ENCODE measurements at places on chromosomes 2 and 18.

DNA sequence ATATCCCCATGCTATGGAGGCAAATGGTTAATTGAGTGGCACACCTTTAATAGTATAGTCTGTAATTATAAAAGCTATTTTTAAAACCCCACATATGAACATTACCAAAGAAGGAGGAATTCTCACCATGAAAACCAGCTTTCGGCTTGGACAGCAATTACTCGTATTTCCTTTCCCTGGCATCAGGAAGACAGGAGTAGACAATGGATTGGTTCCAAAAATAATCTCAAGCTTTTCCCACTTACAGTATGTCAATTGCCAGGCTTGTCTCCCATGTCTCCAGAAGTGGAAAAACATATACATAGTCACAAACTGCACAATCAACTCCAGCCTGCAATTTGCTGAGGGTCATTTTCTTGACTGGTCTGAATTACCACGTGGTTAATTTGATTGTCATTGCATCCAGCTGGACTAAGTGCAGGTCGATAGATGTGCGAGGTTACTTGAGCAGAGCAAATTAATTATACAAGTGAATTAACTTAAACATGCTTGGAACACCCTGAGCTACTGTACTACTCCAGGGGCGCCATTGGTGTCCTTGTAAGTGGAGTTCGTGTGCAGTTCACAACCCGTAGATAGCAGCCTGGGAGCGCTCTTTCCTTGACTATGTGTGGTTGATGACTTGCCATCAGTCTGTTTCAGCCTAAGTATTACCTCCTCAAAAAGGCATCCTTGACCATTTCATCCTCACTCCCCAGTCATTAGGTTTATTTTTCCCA, 124.3 kb upstream of the PELI1 start:
- no peak for DNase-seq

- no peak for DNase-seq
These were observed 101.2 kb downstream of the LTBP1 start for GRCh38 chr2:33047939-33048338.

DNA sequence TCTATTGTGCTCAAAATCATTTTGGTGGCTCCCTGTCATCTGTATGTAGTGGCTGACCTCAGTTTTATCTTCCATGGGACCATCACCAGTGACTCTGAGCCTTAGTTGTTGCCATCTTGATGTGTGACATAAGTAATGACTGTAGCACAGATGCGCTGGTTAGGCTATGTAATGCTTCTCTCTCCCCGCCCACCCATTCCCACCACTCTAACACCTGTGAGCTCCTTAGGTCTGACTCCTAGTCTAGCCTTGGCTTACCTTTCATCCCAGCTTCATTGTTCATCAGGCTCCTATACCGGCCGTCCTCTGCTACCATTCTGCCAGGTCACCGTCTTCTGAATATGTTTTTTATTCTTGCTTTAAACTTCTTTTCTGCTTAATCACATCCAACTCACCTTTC, 17.2 kb downstream of the MYO1B start:
- no peak for DNase-seq

DNA sequence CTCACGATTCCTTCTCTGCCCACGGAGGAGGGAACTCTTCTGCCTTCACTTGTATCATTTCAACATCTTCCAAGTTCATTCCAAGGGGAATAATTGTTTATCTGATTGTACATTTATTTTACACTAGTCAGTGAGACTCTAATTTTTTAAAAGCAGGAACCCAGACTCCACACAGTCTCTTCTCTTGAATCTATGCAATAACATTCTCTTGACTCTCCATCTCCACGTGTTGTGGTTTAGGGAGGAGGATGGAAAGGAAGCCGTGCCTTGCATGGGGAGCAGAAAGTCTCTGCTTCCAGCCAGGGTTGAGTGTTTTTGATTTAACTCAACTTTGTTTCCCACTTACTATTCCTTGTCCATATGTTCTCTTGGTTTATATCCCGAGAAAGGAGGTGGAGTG, 131.1 kb upstream of the RIOK3 start:
- DNase-seq = no peak

- no peak for DNase-seq
These were observed 18.9 kb upstream of the KLHL23 start for GRCh38 chr2:169714699-169715098.

DNA sequence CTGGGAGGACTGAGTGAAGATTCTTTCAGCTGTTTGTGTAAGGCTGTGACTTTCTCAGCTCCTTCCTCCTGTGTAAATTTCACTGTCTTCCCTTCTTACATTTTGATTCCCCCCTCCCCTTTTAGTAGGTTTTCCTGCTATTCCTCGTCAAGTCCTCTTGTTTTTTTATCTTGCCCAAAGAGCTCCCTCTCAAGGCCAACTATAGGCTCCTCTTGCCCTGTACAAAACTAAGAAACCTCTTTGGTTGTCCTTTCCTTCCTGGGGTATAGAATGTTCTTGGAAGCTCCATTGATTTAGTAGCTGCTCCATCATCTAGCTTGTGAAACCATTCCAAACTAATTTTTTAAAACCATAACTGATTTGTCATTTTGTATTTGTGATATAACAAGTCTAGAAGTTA, 7.3 kb downstream of the CCDC121 start:
- DNase-seq = no peak

DNA sequence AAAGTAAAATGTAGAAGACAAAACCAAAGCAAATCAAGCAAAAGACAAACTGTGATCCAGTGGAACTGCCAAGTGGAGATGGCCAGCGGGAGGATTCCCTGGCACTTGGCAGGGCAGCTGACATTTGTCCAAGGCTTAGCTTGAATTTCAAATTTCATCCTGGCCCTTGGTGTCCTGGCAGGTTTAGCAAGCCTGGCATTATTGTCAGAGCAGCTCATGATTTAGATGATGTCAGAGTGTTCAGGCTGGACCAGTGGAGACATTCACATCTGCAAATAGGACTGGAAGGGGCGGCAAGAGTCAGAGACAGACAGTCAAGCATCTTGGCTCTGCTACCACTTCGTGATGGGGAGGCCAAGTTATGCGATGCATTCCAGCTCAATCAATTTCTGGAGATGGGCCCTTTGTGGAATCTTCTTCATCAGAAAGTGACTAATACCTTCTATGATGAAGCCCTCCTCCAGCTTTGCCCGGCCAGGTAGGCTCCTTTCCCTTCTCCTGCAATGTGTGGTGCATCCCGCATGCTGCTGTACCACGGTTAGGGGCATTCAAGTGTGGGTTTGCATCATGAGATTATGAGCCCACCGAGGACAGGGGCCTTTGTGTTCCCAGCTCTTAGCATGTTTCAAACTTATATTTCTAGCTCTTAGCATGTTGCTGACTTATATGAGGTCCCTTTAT, 199.7 kb downstream of the ANKRD30B start:
- no peak for DNase-seq

DNA sequence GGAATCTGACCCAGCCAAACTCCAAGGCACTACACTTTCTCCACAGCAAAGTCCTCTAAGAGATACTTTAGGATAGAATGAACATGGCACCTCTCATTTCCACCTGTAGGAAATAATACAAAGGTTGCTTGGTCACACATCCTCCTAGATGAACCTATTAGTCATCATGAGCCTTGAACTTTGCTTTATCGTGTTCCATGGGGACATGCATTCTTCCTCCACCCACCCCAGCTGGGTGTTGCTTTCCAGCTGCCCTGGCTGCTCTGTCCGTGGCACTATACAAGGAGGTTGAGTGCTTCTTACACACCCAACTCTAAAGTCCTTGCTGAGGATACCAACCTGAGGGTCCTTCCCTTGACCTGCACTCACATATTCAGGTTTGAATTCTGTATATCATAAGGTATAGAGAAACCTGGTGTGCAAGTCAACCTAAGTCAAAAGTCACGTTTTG, 52.7 kb downstream of the SPRED2 start:
- DNase-seq = no peak

DNA sequence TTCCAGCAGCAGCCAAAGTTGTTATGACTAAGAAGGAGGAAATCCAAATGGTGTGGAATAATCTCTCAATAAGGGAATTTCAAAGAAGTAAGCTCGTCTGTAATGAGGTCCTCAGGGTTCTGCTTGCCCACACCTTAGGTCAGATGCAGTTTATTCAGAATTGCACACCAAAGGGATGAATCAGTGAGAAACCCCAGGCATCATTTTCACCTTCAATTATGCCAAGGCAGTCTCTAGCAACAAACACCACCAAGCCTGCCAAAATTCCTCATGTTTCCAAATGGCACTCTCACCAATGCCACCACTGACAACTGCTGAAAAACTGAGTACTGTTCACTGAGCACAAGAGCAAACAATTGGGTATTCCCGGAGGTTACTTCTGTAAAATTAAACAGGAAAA, 43.6 kb downstream of the KCNG3 start:
- no peak for DNase-seq

Data from stimulated activated CD4-positive, alpha-beta T cell treated with anti-CD3 and anti-CD28 coated beads, Interleukin-15, amount 100 ng/mL, for 1 hour (primary cell).